Fibroblast of skin of right quadriceps (primary cell): ENCODE measurements at places on chromosomes 6 and 20.

DNA sequence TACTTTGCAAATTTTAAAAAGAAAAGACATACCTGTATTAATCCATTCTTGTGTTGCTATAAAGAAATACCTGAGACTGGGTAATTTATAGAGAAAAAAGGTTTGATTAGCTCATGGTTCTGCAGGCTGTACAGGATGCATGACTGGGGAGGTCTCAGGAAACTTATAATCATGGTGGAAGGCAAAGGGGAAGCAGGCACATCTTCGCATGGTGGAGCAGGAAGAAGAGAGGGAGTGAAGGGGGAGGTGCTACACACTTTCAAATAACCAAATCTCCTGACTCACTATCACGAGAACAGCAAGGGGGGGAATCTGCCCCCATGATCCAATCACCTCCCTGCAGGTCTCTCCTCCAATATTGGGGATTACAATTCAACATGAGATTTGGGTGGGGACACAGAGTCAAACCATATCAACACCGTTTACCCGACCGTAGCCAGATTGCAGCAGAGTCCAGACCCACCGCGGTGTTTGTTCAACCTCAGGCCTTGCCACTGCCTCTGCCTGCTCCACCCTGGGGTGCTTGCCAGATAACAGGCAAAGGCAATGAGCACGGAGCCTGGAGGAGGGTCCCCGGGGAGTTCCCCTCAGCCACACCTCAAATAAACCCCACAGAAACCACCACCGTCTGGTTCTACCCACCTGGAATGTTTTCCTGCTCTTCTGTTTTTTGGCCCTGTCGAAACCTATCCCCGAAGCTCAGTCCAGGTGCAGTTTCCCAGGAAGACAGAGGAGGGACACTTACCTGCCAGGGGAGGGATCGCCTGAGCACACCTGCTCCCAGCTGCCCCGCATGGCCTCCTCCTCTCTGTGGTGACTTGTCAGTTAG is 142.2 kb upstream of the AFDN start:
- DNase-seq: no peak

DNA sequence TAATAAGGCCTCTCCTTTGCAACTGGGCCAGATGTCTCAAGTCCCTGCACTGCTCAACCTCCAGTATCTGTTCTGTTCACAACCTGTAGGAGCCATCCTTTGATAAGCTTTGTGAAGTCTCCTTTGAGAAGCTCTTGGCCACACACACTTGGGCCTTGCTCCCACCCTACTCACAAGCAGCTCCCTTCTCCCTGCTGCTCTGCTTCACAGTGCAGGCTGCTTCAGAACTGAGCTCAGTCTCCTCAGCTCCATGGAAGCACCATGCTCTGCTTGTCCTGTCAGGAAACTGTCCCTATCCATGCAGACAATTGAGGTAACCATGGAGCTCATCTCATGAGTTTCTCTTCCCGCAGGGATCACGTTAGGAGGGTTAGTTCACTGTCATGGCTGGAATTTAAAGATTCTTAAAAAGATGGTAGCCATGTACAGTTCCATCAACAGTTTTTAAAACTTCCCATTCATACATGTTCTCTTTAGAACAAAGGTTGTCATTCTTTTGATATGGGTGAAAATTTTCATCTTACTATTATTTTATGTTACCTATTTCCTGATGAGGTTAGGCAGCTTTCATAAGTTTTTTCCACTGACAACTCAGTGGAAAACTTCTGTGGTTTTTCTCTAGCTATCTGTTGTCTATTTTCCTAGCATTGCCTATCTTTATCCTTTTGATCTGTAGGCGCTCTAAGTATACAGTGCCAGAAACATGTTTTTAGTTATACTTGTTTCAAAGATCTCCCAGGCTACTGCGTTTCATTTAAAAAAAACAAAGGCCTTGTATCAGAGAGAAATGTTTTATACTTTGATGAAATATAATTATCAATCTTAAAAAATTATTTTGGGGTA is 62.6 kb downstream of the AK9 start:
- DNase-seq: no peak

GRCh38 chr20:60008130-60008808 is 50.0 kb downstream of the CDH26 start:
- DNase-seq: no peak

DNA sequence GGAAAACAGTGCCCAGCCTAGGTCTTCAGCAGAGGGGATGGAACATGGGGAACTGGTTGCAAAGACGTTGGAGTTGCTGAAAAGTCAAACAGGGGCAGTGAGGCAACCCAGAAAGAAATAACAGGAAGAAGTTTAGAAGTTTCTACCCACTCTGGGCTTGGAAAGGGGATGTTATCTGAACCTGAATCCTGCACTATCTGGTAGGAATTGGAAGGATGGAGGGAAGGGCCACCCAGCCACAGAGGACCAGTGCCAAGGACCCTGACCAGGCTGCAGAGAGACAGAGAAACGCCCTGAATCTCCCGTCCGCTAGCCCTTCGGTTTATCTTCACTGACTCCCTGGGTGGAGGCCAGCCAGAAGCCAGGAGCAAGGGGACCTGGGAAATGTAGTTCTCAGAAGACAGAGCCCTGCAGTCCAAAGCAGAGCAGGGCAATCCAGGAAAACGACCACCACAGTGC is 217.3 kb upstream of the RREB1 start:
- no peak for DNase-seq

DNA sequence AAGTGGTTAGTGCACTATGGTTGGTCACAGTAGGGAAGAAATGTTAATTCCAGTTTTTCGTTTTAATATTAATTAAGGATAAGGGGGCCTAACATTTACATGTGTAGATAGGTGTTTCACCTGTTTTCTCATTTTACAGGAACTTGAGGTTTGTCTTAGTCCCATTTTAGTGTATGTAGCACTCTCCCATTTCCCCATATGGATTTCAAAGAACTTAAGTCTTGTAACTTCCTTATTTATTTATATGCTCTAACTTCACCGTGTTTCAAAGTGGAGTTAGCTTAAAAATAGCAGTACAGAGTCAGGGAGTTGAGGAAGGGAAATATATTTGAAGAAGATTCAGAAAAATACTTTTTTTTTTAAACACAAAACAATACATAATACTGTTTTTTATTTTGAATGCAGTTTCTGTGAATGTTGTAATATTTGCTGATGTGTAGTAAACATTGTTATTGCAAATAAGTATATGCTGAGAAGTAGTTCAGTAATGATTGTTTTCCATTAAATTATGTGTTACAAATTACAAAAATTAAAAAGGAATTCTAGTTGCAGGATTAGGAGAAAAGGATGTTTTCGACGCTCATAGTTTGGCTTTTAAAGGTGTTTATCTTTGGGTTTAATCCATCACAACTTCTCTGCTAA is 3.5 kb downstream of the SCAF8 start:
- DNase-seq: no peak

GRCh38 chr20:58981628-58982364 is 740 bp downstream of the NELFCD start:
- DNase-seq: peak; percentile 13

DNA sequence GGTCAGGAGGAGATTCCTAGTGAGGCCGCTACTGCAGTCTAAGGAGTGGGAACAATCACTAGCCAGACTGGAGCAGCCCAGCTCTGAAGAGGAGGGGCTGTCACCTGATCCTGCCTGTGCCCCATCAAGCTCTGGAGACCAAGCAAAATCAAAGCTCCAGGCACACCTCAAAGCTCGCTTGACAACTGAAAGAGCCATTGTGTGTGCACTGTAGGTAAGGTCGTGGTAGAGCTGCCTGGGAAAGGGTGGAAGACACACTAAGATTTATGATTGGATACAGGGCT is 58.2 kb downstream of the CSE1L start:
- DNase-seq: no peak

DNA sequence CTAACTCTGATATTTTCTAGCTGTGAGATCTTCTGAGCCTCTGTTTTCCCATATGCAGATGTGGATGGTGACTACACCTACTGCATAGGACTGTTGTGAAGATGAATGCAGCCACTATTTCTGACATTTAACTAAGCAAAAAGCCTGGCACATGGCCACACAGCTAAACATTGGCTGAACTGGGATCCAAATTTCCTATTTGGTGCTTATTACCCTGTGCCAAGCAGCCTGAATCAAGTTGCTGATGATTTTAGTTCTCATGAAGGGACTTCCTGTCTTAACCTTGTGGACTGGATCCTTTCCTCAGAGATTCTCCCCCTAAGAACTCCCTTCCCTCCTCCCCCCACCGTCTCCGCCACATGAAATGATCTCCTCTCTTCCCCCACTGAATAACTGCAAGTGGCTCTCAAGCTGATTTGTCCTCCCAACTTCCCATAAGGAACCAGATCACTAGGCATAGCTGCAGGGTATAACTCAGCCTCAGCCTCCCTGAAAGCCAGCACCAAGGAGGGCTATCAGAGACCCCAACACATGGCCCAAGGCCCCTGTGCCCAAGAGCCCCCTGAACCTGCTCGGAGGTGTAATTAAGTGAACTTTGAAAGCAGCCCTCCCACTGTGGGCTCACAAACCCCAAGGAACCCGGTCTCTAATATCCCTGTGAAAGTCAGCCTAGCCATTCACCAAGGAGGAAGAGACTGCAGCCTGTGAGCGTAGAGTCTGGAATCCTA is 55.7 kb downstream of the MAFB start:
- DNase-seq: no peak

DNA sequence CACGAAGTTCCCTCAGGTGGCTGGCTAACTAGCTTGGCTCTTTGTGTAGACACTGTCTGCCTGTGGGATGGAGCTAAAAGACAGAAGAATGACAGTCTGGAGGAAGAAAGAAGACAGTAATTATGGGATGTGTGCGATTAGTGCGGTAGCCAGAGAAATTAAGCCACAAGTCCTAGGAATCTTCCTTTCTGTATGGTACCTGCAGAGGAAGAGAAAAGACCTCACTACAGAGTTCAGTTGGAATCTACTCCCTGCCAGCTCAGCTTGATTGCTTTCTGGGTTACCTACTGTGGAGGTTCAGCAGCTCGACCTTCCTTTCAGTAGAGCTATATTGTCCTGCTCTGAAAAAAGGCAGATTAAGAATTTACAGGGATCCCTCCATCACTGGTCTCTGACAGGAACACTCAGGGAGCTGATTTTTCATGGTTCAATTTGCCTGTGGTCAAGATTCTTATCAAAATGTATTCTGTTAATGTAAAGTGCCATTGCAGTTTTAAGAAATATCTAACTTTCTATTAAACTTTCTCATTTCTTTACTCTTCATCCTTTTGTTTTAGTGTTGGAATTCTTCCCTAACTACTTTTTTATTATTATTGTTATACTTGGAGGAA is 187.2 kb downstream of the CENPW start:
- no peak for DNase-seq

GRCh38 chr20:36585410-36586125 is 12.2 kb downstream of the TGIF2 start:
- peak; percentile 82 for DNase-seq

GRCh38 chr6:151239603-151240035 is at the start of gene AKAP12:
Gene AKAP12, plus strand, starts transcription at chr6:151239967. Its CDS starts 596 bp downstream, at chr6:151240563.
- DNase-seq: peak; percentile 61

DNA sequence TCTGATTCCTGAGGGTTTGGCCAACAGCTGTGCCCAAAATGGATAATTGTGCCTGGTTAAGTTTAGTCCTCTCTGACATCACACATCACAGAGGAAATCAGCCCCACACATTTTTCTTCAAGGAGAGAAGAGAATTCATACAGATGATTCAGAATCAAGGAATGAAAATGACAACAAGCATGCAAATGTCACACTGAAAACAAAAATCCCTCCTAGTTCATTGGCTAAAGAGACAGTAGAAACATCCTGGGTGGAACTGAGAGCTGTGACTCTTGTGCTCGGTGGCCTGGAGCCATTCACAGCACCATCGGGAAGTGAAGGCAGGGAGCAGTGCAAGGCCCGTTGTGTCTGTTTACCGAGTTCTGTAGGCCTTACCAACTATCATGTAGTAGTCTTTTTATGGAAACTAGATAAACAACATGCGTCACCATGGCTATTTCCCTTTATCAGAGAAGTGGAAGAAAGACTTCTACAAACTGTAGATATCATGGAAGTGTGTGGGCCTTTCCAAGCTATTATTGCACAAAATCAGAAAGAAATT is 81.7 kb upstream of the TENT5A start:
- peak; percentile 77 for DNase-seq

- no peak for DNase-seq
These were observed 461.0 kb upstream of the JARID2 start for GRCh38 chr6:14784596-14785492.

DNA sequence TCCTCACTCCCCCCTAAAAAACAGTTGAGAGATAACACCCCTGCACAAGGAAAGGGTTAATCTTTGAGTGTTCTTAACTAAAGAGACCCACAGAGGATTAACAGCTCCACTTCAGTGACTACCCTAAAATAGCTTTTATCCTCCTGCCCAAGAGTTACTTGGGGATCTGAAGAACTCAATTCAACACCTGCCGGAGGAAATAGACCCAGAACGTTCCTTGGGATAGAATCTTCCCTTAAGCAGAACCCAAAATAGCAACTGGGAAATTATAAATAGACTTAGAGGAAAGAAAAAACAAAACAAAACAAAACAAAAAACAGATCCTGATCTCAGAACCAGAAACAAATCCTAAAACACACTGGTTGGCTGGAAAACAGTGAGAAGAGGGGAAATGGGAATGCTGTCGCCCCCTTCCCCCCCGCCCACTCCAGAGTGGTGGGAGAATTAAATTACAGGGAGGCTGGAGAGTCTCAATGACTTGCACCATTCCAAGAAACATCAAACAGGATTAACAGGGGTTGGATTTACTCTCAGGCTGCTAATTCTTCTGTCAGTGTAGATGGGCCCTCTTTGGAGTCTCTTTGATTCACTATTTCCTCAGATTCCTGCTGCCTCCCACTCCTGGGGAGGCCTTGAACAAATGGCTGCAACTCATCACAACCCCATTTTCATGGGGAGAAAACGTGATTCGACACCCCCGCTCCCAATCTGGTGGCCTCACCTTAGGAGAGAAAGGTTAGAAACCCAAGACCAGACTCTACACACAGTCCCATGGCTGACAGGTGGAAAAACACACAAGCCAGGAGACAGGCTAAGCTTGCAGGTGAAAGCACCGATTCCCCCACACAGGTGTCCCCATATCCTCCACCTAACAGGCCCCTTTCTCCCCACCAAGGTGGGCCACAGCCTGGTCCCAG is 1.4 kb downstream of the PLAGL2 start:
- no peak for DNase-seq

DNA sequence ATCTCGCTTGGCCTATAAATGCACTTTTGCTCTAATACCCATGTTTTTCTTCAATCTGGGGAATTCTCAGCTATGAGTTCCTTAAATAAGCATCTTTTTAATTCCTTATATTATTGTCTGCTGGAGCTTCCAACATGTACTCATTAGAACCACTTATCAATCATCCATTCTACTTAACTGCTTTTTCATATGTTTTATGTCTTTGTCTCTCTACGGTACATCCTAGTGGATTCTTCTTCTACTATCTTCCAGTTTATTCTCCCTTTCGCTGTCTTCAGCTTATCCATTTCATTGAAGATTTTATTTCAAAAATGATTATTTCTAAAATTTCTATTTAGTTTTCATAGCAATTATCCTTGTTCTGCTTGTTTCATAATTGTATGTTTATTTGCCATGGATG is 12.4 kb upstream of the ZSCAN16 start:
- DNase-seq: no peak

- DNase-seq: no peak
These were observed 49.8 kb downstream of the BANF2 start for GRCh38 chr20:17749626-17749977.
